Activated gamma-delta T cell treated with Interleukin-2 at 50 U/mL for 16 hours (primary cell): ENCODE measurements at places on chromosomes 2 and 18.

DNA sequence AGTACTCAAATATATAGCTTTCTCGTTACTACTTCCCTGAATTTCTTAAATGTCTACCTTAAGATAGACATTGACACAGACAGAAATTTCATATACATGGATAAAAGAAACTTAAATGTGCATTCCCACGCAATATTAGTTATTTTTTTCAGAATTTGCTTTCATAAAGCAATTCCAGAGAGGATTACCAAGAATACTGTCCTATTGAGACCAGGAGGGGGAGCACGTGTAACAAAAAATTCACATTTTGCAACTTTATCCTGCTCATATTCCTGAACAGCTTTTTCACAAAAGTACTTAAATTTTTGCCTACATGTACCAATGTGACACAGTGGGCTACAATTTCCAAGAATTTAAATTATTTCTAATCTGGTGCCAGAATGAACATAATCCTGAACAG, 30.7 kb upstream of the ERCC3 start:
- DNase-seq = no peak

- no peak for DNase-seq
These were observed 1.1 kb upstream of the DGKD start for GRCh38 chr2:233353101-233353768.

- DNase-seq = no peak
These were observed 148.0 kb upstream of the SLC14A2 start for GRCh38 chr18:45467293-45467692.

GRCh38 chr18:9708057-9708433, at the start of gene RAB31:
Gene RAB31, plus strand, starts transcription at chr18:9708301. Its CDS starts 105 bp downstream, at chr18:9708406.
- no peak for DNase-seq

DNA sequence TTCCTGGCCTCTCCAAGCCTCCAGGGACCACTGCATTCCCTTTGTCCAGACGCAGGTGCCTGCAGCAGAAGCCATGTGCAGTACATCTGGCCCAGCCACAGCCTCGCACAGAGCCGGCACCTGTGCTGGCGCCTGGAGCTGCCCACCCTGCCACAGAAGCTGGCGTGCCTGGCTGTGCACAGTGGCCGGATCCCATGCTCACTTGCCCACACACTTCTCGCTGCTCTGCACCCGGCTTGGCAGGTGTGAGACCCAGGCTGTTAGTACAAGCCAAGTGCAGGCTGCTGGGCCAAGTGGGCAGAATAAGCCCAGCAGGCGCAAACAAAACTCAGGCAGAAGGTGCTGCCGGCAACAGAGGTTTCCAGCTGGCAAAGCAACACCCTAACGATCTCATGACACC, 124.5 kb upstream of the CCDC150 start:
- no peak for DNase-seq
